ENCODE measurements at places on chromosomes 1 and 21.

- DNase-seq = no peak
Observed at GRCh38 chr1:216459651-216460207, 36.5 kb upstream of the USH2A start.

GRCh38 chr21:41670056-41670805 lies 96.6 kb downstream of the RIPK4 start:
- no peak for DNase-seq

DNA sequence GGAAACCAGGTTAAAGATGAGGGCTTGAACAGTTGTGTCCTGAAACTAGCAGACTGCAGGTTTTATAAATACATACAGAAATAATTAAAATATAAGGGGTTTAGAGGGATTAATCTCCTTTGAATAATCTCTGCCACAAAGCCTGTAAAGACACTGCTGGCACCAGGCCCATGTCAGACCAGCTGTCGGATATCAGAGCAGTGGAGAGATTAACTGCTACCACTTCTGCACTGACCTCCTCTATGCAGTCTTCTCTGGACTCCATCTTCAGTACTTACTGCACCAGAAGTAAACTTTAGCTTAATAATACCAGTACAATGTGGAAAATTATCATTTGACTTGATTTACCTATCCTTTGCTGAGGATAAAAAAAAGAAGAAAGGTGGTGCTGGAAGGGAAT lies 128.6 kb downstream of the LHX4 start:
- DNase-seq = peak; percentile 6

DNA sequence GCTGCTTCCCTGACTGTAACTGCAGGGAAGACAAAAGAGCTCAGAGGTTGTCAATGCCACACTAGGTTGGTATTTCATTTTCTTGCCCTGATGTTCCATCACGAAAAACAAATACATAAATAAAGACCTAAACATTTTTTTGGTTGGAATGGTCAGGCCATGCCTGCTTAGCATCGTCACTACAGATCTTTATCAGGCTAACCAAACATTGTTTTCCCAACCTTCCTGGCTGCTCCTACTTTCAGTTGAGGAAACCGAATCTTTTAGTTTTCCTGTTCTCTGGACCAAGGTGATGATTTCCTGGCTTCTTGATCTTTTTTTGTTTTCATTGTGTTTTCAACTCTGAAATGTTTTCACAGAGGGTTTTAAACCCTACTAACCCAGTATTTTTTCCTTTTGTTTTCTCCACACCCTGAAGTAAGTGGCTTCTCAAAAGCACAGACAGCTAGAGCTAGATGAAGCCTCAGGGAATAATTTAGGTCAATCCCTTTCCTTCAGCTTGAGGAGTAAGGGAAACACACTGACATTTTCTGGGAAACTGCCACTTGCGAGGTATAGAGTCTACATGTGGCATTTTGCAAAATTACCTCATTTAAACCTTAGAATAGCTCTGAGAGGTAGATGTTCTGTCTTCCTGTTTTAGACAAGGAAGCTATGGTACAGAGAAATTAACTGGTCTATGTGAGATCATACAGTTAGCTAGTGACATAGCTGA lies 67.2 kb upstream of the CNN3 start:
- DNase-seq = no peak

GRCh38 chr1:33763406-33763805 lies 100.5 kb upstream of the HMGB4 start:
- peak; percentile 64 for DNase-seq

DNA sequence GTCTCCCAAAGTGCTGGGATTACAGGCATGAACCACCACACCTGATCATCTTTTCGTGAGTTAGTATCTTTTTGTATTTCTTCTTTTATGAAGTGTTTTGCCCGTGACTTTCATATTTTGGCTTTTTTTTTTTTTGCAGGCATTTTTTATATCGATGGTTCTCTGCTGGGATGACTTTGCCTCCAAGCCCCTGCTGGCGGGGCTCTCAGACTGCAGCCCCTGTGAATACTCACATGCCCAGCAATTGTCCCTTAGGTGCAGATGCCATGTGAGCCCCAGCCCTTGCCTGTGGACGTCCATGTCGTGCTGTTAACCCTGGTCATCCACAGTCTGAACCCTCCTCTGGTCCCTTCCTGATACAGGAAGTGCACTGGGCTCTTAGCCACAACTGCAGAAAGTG lies 21.7 kb downstream of the CRYAA start:
- DNase-seq = no peak

DNA sequence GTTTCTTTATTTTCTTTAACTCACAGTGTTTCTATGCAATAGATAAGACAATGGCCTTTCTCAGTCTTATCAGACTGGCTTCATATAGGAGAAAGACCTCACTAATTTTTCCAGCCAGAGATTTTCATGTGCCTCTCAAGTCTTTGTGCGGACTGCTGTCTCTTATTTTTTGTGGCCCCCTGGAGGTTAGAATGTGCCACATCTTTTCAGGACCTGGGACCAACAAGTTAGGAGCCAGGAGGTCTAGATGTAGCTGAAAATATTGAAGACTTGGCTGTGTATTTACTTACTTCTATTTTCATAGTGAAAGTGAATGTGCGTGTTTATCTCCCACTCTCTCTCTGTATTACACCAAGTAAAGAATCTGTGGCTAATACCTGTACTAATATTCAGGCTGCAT lies 42.1 kb upstream of the CFHR3 start:
- no peak for DNase-seq

- DNase-seq = no peak
Observed at GRCh38 chr1:227901239-227901905, 46.4 kb downstream of the WNT9A start.

GRCh38 chr1:2429780-2430591 lies 17.6 kb upstream of the PEX10 start:
- no peak for DNase-seq

DNA sequence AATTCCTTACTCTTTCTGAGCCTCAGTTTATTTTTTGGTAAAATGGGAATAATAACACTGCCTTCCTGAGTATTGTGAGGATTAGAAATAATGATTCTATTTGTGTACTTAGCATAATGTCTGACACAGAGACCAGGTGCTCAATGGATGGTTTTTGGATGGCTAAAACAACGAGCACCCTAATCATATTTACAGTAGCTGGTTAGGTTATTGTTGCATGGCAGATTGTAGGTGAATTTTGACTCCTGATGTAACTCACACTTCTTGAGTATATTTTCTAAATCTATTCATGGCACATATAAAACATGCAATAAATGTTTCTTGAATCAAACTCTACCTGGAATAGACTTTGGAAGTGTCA lies 11.9 kb upstream of the DUSP10 start:
- no peak for DNase-seq

GRCh38 chr1:40927781-40928180 lies 51.7 kb upstream of the CTPS1 start:
- DNase-seq = no peak

GRCh38 chr1:205524794-205525101 lies 20.3 kb downstream of the CDK18 start:
- no peak for DNase-seq

- DNase-seq = peak; percentile 71
Observed at GRCh38 chr1:183278739-183279591, 92.9 kb downstream of the LAMC2 start.

DNA sequence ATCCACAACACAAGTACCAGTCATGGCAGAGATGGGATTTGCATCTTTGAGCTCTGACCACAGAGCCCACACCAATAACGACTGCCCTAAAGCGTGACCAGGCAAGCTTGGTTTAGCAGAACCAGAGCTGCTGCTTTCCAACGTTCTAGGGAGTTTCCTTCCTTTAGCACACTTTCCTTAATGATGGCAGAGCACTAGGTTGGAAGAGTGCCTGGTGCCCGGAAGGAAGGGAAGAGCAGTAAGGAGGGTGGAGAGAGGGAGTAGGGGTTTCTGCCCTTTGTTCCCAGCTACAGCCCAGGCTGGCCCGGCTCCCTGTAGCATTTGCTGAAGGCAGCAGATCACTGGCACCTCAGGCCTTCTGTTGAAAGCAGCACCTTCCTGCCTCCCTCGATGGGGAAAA lies 6.1 kb upstream of the EVA1C start:
- DNase-seq = no peak

DNA sequence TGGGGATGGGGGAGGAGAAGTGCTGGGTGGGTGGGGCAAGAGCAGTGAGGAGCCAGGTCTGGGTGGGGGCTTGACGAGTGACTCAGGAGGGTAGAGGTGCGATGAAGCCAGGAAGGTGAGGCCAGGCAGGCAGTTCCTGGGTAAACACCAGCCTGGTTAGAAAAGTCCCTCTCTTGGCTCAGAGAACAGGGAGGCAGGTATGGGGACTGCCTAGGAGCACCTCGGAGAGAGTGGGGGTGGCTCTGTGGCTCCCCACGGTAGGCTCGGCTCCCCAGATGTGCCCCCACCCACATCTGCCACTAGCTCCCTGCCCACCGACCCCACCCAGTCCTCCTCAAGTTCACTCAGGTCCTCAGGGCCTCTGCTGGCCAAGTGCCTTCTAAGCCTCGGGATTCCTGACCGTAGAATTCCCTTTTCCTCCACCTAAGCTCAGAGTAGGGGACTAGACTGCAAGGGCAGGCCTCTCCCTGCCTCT lies 1.2 kb downstream of the HSPG2 start:
- DNase-seq = no peak

DNA sequence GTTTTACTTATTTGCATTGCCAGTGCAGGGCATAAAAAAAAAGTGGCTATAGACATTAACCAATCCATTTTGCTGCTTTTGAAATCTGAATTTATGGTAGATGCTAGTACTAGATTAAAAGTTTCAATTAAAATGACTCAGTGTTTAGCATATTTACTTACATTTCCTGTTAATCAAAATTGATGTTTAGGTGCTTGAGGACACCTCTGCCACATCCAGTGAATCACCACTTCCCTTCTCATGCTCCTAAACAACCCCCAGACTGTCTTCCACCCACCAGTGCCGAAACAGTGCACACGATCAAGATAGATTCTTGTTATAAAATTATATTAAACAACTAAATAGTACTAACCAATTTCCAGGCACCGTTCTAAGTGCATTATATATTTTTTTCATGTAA lies 32.7 kb downstream of the HSD17B7 start:
- no peak for DNase-seq

Data from fibroblast of skin of abdomen (primary cell).